ENCODE measurements at places on chromosomes 12 and 14. TPM values are rescaled to one million over a fixed set of nuclear protein-coding genes. Genes with fewer than 3 reads are reported as not detected.

GRCh38 chr14:100837805-100838350 is 12.0 kb downstream of the MEG3 start:
- H3K27me3 ChIP-seq, result no peaks in the 10 kb centered on the region
- no peak overlapping the region for H3K4me3 ChIP-seq
- no peak overlapping the region for H3K27ac ChIP-seq
- no peaks in the 10 kb centered on the region for H3K4me1 ChIP-seq
- H3K36me3 ChIP-seq, result no peaks in the 10 kb centered on the region
- no peak for DNase-seq

DNA sequence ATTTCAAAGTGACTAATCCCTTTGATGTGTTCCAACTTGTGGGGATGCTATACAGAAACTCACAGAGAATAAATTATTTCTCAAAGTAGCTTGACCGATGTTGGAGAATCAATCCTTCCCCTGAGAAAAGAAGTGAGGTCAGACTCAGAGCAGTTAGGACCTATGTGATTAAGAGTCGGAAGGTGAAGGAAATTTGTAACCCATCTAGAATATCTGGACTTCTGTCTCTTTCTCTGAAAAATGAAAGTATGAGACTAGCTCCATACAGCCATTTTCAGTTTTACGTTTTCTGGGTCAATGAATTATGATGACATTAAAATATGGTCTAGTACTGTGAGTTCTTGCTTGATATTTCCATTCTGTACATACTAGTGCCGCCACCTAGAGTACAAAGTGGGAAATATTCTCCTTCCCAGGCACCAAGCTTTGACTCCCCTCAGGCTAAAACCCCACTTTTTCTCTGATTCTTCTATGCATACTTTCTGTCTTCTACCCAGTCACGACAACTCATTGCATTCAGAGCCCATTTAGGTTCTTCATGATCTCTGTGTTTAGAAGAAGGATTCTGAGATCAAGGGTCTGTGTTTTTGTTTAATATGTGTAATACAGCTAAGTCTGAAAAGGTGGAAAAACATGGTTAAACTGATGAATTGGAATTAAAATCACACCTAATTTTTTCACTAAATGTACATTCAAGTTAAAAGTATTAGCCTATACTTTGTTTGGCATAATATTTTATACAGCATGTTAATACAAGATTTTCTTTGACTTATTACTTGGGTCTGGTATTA is 6.9 kb upstream of the NTS start:
- H3K27me3 ChIP-seq, result no peaks in the 10 kb centered on the region
- no peaks in the 10 kb centered on the region for H3K36me3 ChIP-seq
- no peaks in the 10 kb centered on the region for H3K4me1 ChIP-seq
- peak; percentile 47 for DNase-seq
- no peak overlapping the region for H3K4me3 ChIP-seq

DNA sequence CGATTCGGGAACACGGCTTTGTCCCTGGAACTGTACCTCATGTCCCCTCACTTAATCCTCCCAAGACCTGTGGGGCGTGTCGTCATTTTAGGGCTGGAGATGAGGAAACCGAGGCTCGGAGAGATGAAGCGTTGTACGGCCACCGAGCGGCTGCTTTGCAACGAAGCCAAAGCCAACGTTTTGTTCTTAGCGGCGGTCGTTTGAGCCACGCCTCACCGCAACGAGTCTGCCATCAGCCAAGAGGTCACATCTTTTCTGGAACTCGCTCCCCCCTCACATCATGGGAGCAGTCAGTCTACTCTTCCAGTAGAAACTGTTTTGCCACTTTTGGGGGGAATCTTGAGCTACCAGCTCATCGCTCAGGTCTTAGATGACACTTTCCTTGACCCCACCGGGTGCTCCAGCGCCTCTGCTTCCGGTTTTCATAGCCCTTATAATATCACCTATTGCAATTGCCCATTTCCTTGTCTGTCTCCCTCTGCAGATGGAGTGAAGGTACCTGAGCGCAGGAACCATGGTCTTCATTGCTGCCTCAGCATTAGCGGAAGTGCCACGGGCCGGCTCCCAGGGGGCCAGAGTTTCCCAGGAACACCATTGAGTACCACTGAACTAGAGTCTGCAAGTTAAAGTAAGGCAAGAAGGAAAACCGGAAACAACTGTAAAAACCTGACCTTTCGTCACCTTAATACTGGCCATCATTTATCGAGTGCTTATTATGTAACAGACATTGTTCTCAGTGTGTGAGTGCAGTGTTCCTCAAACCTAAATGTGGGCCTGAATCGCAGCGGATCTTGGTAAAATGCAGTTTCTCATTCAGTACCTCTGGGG is 19.6 kb downstream of the NINJ2 start:
- H3K4me1 ChIP-seq, result peaks cover 47% of the 10 kb centered on the region
- no peaks in the 10 kb centered on the region for H3K27me3 ChIP-seq
- peak overlapping the region; percentile 61 for H3K27ac ChIP-seq
- DNase-seq, result no peak
- H3K36me3 ChIP-seq, result no peaks in the 10 kb centered on the region
- H3K4me3 ChIP-seq, result peak overlapping the region; percentile 55

GRCh38 chr14:103819503-103820307 is 27.7 kb downstream of the PPP1R13B start:
- no peaks in the 10 kb centered on the region for H3K27me3 ChIP-seq
- H3K4me1 ChIP-seq, result no peaks in the 10 kb centered on the region
- no peaks in the 10 kb centered on the region for H3K36me3 ChIP-seq
- no peak for DNase-seq

DNA sequence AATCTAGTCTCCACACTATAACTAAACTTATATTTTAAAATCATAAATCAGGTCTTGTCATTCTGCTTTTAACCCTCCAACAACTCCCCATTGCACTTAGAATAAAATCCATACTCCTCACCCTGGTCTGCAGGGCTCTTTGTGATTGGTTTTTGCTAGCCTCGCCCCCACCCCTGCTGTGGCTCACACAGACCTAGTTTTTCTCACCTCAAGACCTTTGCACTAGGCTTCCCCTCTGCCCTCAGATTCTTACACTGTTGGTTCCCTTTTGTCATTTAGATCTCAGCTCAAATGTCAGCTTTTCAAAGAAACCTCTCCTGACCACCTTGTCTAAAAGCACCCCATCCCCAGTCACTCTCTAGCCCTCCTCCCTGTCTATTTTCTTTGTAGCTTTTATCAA is 10.7 kb upstream of the LHX5 start:
- no peak for DNase-seq
- no peak overlapping the region for H3K27ac ChIP-seq
- no peaks in the 10 kb centered on the region for H3K36me3 ChIP-seq
- no peaks in the 10 kb centered on the region for H3K4me1 ChIP-seq
- H3K4me3 ChIP-seq, result no peak overlapping the region

DNA sequence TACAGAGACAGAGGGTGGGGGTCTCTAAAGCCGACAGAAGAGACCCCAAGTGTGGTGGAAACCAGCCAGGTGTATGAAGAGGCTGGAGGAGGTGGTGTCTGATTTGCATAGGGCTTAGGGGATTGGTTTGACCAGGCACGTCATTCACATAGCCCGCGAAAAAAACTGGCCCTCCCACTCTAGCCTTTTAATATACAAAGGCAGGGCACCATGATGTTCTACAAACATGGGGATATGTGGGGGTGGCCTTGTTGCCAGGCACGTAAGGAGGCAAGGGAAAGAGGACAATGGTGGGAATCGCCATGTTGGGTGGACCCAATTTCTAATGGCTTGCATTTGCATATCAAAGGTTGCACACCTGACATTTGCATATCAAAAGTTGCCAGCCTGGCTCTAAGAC is 13.2 kb downstream of the LALBA start:
- no peak overlapping the region for H3K4me3 ChIP-seq
- no peaks in the 10 kb centered on the region for H3K36me3 ChIP-seq
- H3K4me1 ChIP-seq, result no peaks in the 10 kb centered on the region
- no peak for DNase-seq

DNA sequence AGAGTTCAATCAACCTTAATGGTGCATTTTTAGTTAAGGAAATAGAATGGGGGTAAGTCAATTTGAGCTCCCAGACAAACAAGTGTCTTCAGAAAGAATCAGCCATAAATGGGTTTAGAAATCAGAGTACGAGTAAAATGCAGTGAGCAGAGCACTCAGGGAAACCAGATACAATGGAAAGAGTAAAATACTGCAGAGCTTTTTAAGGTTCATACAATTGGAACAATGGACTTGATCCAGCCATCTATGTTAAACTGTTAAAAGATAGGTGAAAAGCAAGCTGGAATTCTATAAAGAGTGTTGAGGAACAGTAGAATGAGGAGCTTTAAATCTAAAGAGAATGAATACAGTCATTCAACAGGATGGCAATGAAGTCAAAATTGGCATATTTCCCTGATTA is 23.8 kb upstream of the PCNX4 start:
- H3K4me1 ChIP-seq, result no peaks in the 10 kb centered on the region
- no peak for DNase-seq
- H3K36me3 ChIP-seq, result no peaks in the 10 kb centered on the region
- H3K27ac ChIP-seq, result no peak overlapping the region
- no peaks in the 10 kb centered on the region for H3K27me3 ChIP-seq

GRCh38 chr14:76917745-76918255 is 91.6 kb downstream of the LRRC74A start:
- H3K27ac ChIP-seq, result peak overlapping the region; percentile 99
- no peaks in the 10 kb centered on the region for H3K36me3 ChIP-seq
- no peak for DNase-seq
- H3K4me3 ChIP-seq, result no peak overlapping the region
- peaks cover 73% of the 10 kb centered on the region for H3K4me1 ChIP-seq

GRCh38 chr12:130919086-130919485 is 34.6 kb upstream of the ADGRD1 start:
- H3K4me3 ChIP-seq, result no peak overlapping the region
- H3K4me1 ChIP-seq, result peaks cover 6% of the 10 kb centered on the region
- no peak for DNase-seq
- H3K27me3 ChIP-seq, result peaks cover 10% of the 10 kb centered on the region

The SMIM41 gene
- not detected for total RNA-seq

The DTX3 gene
- total RNA-seq, result 0.37 TPM

The STXBP6 gene
- total RNA-seq, result 0.27 TPM

The GPRC5D gene
- not detected for total RNA-seq

The GLTP gene
- total RNA-seq, result 26.6 TPM

The PTPRO gene
- not detected for total RNA-seq

Measured in HCT116 (cell line).